ENCODE measurements at places on chromosomes 13 and 19. TPM values are rescaled to one million over a fixed set of nuclear protein-coding genes. Genes with fewer than 3 reads are reported as not detected.

DNA sequence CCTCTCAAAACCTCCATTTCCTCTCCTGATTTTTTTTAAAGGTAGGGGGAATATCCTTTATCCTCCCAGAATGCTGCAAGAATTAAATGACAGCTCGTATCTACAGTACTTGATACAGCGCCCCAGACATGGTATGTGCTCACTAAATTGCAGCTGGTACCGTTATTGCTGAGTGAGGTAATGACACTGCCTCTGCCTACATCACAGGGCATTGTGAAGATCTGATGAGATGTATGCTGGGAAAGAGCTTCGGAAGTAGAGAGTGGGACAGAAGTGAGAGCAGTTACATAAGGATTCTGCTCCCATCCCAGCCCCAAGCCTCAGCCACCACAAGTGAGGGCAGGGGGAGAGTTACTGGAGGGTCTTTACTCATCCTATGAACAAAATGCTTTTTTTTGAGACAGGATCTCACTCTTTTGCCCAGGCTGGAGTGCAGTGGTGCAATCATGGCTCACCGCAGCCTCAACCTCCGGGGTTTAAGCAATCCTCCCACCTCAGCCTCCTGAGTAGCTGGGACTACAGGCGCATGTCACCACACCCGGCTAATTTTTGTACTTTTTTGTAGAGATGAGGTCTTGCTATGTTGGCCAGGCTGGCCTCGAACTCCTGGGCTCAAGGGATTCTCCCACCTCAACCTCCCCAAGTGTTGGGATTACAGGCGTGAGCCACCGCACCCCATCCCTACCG lies 1.7 kb upstream of the FKRP start:
- no peak for DNase-seq
- no peak overlapping the region for H3K27ac ChIP-seq
- peak overlapping the region; percentile 96 for H3K4me3 ChIP-seq
- no peaks in the 10 kb centered on the region for H3K27me3 ChIP-seq
- peaks cover 26% of the 10 kb centered on the region for H3K36me3 ChIP-seq
- peaks cover 45% of the 10 kb centered on the region for H3K4me1 ChIP-seq

DNA sequence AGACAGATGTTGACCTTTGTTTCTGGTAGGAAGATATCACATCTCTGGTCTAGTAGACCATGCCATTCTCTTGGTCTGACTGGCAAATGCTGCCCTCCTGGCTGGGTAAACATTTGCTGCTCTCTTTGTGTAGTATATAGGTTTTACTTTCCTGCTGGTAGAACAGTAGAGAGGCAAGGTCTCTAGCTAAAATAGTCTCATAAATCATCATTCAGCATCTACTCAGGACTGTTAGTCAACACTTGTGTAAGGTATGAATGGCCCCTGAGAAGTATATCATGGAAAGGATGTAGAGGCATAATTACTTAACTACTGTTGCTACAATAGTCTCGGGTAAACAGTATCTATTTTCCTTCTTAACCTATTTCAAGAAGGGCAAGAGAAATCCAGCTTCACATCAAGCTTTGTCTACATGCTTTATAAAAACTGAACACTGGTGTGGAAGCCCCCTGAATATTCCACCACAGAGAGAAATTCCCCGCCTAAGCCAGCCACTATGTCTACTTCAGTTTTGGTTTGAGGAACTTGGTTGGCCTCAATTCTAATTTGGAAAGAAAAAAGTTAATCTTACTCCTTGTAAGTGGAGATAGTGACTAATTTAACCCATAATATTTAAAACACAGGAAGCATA lies 18.4 kb upstream of the MYCBP2 start:
- H3K4me3 ChIP-seq = peak overlapping the region; percentile 11
- peaks cover 16% of the 10 kb centered on the region for H3K4me1 ChIP-seq
- H3K36me3 ChIP-seq = no peaks in the 10 kb centered on the region
- no peaks in the 10 kb centered on the region for H3K27me3 ChIP-seq
- H3K27ac ChIP-seq = peak overlapping the region; percentile 85

The C13orf46 gene
- 0.99 TPM for total RNA-seq

The CLDN10 gene
- not detected for total RNA-seq

Data from activated naive CD8-positive, alpha-beta T cell treated with anti-CD3 and anti-CD28 coated beads for 36 hours (primary cell).